ENCODE measurements at places on chromosomes 2 and 18.

GRCh38 chr2:116319935-116320334 is 1494.6 kb upstream of the DDX18 start:
- DNase-seq = no peak

- no peak for DNase-seq
Observed at GRCh38 chr2:223469270-223470046, 132.7 kb downstream of the SCG2 start.

GRCh38 chr18:57803103-57803969 is at the start of gene ATP8B1:
ATP8B1 (minus strand) TSS chr18:57803315; CDS start chr18:57731807, 71,508 bp downstream.
- no peak for DNase-seq

- DNase-seq = no peak
Observed at GRCh38 chr18:43780782-43781340, 503.6 kb upstream of the SYT4 start.

- DNase-seq = no peak
Observed at GRCh38 chr2:28488083-28488830, 7.6 kb upstream of the PLB1 start.

GRCh38 chr2:2826209-2826551 is 495.1 kb upstream of the MYT1L start:
- no peak for DNase-seq

Measured in T-helper 1 cell (primary cell).